ENCODE measurements at places on chromosomes 11 and 22.
A peak's percentile ranks its signal among the peaks of the same experiment; 100 is the strongest.

GRCh38 chr11:118911880-118912741 is 13.6 kb downstream of the BCL9L start:
- DNase-seq = peak; percentile 75

DNA sequence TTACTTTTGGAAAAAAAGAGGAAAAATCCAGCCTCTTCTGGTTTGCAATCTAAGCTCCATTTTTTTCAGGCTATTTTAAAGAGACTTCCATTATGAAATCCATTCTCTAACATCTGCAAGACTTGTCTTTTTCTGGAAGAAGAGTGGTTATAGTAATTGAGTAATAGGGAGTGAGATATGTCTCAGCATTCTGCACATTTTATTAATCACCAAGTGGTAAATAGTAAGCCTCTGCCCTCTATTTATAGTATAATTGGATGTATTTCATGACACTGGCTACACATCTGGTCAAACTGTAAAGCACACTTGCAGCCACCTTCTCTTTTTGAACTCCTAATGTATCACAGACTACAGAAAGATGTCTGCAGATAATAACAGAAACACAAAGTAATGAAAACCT is 391.1 kb downstream of the ETS1 start:
- no peak for DNase-seq

GRCh38 chr22:33579448-33580093 is 340.7 kb downstream of the LARGE1 start:
- DNase-seq = no peak

DNA sequence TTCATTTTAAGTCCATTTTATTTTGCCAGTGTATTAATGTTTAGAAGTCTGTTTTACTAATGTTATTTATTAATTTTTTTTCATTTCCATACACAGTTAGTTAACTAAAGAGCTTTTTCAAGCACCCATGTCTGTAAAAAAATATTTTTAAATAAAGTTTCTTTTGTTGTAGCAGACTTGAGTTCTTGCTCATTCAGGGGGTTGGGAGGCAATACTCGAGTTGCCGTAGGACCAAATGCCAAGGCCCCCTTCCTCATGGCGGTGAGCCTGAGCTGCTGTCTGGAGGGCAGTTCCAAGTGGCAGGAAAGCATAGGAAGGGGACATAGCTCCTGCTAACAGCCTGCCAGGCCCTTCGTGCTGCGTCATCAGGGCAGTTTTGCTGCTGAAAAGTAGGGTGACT is 9.0 kb downstream of the MCAM start:
- no peak for DNase-seq

DNA sequence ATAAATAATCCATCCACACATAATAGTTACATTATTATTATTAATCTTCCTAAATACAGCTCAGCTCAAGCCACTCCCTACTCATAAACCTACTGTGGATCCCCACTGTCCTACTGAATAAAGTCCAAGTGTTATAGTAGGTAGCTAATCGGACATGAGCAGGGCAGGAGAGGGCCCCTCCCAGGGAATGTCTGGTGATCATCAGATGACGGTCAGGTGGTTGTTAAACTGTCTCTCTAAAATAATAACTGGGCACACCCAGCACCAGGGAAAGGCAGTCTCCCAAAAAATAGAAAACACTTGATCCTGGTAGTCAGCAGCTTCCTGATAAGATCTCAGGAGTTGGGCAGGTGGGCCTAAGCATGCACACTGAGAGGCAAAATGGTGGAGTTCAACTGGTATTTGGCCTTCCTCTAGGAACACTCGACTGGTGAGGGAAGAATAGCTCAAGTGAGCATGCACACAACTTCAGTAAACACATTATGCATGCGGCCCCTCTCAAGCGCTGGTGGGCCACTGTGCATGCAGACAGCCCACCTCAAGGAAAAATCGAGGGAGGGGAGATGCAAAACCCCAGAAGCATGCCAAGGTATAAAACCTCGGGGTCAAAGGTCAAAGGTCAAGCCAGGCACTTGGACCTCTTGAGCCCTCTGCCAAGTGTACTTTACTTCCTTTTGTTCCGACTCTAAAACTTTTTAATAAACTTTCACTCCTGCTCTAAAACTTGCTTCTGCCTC is 65.0 kb downstream of the LRRC32 start:
- DNase-seq = no peak

GRCh38 chr11:10669258-10670033 is 24.1 kb downstream of the IRAG1 start:
- DNase-seq = no peak

GRCh38 chr22:31631436-31631835 is 30.6 kb downstream of the PISD start:
- no peak for DNase-seq

Data from AG04450 (cell line).